Lower leg skin (tissue), 4 donors: ENCODE measurements at places on chromosomes 3 and 15. TPM values are rescaled to one million over a fixed set of nuclear protein-coding genes. Genes with fewer than 3 reads are reported as not detected.
A peak's percentile ranks its signal among the peaks of the same experiment; 100 is the strongest.

The NLGN1 gene
- total RNA-seq, result 0.80 TPM

The PRICKLE2 gene
- 11.4 TPM for total RNA-seq

The ACKR2 gene
- 3.7 TPM for total RNA-seq

DNA sequence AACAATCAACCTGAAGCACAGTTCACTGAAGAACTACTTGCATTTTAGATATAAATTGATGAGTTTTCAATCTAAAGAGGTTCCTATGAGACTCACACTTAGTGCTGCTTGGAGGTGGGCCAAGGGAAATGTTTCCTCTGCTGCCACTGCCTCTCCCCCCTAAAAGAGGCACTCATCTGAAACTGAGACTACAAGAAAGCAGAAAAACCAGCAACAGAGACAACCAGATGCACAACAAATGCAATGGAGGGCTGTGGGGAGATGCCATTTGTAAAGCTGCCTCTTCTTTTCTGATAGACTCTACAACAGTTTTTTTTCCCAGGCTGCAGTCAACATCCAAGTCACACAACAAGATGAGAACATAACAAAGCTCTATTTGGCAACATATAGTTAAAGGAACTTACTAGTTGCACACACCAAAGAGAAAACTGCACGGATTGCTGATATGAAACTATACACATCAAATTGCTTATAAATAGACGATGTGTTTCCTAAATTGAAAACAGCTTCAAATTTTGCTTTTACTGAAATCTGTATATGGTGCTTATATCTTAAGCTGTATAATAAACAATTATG, 11.0 kb downstream of the TSPAN3 start:
- no peak for DNase-seq

DNA sequence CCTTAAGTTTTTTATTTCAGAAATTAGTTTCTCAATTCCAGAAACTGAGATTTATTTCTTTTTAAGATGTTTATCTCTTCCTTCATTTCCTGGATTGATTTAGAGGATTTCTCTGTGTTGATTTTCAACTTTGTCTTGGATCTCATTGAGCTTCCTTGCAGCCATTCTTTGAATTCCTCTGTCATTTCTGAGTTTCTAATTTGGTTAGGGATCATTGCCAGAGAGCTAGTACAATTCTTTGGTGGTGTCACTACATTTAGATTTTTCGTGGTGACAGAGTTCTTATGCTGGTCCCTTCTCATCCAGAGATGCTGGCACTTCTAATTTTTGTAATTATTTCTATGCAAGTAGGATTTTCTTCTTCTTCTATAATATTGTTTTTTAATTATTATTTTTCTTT, 691.1 kb upstream of the NAALADL2 start:
- no peak for DNase-seq

GRCh38 chr15:70466895-70467529, 296.3 kb downstream of the UACA start:
- DNase-seq, result peak; percentile 48

The GP5 gene
- not detected for total RNA-seq

DNA sequence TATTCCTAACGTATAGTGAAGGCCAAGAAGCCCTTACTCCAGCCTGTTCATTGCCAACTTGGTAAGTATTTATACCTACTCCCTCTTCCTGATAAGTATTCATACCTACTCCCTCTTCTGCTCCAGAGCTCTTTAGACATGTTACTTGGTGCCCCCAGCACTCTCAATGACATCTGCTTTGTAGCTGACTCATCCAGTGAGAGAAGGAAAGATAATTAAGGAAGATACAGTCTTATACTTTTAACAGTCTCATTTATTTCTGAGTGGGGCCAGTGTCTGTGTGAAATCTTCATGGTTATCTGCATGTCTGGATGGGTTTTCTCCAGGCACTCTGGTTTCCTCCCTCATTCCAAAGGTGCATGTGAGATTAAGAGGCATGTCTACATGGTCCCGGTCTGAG, 698.7 kb downstream of the FHIT start:
- DNase-seq, result no peak
